ENCODE measurements at places on chromosomes 13 and 19.

GRCh38 chr13:28532388-28533124, 37.6 kb upstream of the FLT1 start:
- DNase-seq = no peak

- no peak for DNase-seq
Observed at GRCh38 chr13:22220151-22221135, 549.6 kb downstream of the FGF9 start.

DNA sequence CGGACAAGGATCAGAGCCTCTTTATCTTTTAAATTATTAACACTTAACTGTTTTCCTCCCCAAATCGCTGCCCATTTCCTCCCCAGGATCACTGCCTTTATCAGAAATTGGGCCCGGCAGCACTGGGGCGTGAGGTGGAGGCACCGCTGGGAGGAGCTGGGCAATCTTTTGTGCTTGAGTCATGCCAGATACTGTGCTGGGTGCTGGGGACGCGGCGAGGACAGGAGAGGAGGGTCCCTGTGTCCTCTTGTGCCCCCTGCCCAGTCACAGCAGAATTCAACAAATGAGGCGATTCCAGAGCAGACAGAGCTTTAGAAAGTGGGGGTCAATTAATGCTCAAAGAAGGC, 347.8 kb downstream of the ZNF536 start:
- DNase-seq = no peak

- DNase-seq = no peak
Observed at GRCh38 chr19:16594131-16594586, 21.9 kb upstream of the SLC35E1 start.

DNA sequence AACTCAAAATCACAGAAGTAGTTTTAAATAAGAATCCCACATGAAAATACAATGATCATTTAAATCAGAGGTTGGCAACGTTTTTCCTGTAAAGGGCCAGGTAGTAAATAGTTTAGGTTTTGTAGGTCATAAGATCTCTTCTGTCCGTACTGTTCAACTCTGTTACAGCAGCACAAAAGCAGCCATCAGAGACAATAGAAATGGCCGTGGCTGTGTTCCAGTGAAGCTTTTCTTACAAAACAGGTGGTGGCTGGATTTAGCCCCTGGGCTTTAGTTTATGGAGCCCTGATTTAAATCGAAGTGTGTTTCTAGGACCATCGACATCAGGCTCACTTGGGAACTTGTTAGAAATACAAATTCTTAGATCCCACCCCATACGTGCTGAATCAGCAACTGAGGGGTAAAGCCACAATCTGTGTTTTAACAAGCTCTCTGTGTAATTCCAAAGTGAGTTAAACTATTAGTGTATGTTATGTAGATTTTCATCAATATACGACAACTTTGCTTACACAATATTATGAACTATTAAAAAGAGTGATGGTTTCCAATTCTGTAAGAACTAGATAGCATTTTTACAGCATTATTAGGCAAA, 54.8 kb upstream of the MIR17HG start:
- no peak for DNase-seq

- DNase-seq = no peak
Observed at GRCh38 chr19:7852851-7853769, 21.1 kb downstream of the PRR36 start.

DNA sequence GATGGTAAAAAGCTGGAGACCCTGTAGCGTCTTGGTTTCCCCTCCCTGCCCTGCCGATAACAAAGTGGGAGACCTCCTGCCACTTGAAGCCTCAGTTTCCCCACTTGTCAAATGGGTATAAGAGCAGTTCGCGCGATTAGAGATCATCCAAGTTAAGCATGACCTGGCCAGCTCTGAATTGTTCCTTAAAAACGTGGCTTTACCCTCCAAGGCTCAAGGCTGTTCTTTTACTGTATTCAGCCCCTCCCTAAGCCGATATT, 421 bp downstream of the TNPO2 start:
- no peak for DNase-seq

DNA sequence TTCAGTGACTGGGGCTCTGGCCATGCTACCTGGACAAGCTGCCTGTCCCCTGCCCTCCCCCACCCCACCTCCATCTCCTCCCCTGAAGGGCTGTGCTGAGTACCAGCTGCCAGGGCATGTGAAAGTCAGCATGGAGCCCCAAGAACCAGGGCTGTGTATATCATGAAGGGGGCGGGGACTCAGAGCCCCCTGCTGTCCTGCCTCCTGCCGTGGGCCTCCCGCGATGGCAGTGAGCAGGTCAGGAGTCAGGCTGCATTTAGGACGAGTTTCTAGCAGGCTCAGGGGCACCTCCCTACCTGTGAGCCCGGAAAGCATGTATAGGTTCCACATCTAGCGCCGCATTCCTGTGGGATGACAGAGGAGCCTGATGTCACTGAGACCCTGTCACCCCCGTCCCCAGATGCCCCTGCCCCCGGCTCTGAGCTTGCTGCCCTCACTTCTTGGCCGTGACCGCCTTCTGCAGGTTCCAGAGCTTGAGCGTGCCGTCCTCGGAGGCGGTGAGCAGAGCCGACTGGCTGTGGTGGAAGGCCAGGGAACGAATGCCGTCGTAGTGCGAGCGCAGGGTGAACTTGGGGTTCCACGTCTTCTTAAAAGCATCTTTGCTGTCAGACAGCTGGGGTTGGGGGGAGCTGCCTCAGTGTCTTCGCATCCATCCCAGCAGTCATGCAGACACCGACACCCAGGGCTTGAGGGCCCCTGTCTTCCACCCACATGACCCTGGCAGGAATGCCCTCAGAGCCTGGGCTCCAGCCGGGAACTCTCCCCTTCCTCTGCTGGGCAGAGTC, 8.3 kb upstream of the PRKD2 start:
- DNase-seq = no peak

DNA sequence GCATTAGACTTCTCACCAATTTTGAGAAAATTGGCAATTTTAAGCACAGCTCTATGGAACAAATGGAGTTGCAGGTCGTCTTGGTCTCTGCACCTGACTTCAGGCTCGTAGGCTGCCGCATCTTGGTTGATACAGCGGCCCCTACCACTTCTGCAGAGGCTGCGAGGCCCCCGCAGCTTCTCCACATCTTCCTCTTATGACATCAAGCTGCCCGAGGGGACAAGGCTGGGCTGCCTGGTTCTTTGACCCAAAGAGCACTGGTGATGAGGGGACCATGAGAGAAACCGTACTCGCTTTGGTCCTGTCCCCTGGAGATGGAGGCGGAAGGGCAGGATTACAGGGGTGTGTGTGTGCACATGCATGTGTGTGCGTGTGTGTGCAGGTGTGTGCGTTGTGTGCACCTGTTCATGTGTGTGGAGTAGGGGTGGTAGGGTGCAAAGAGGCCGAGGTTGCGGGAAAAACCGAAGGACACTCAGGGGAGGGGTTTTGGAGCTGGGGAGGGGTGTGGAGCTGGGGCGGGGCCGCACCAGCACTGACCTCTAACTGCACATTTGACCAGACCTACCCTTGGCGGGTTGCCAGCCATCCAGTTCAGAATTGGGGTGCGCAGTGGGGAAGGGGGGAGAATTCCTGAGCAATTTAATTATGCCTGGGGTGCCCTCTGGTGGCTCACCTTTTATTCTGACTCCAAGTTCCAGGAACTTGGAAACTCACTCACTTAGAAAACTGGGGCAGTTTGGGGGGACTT, 65.1 kb upstream of the ARHGEF7 start:
- no peak for DNase-seq

DNA sequence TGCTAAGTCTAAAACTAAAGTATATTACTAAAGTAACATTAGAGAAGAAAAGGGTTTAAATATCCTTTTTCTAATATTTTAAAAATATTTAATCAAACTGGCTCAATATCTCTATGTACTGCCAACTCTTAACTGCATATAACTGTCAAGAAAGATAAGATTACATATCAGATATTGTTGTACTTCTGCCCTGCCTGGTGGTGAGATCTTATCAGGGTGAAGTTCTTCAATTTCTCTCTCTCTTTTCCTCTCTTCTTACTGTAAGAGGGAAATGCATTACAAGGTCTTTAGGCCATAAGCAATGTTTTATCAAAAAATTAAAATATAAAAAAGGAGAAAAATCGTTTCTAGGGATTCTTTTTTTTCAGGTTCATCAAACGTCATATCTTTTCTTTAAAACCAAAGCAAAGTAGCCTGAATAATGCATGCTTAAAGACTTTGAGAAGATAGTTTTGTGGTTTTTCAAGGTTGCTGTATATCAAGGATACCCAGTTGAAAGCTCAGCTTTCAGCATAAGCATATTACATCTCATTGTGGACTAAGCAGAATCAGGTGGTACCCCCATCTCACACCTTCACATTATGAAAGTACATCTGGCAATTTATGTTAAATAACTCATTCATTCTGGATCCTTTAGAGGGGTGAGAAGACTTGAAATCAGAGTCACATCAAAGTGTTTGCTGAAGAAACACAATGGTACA, 1625.7 kb upstream of the SLC10A2 start:
- no peak for DNase-seq

DNA sequence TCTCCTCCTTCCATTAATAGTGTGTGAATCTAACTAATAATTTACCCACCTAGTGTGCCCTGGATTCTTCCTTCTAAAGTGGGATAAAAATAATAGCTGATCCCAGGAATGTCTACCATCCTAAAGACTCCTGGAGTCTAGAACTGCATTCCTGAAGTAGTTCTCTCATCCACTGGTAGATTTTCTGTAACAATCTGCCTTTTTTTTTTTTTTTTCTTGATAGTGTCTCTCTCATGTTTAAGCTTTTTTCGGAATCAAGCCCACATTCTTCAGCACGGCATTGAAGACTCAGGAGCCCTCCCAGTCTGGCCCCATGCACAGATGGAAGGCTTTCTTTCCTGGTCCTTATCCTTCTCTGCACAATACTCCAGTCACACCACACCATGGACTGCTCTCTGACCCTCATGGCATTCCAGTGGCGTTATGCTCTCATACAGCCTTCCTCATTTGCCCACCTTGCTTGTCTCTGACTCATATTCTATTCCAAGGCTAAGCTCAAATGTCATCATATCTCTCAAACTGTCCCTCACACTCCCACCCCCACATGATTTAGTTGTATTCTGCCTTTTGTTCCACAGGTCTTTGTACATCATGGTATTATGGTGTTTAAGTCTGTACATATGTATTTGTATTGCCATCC, 68.7 kb upstream of the FRY start:
- DNase-seq = no peak

DNA sequence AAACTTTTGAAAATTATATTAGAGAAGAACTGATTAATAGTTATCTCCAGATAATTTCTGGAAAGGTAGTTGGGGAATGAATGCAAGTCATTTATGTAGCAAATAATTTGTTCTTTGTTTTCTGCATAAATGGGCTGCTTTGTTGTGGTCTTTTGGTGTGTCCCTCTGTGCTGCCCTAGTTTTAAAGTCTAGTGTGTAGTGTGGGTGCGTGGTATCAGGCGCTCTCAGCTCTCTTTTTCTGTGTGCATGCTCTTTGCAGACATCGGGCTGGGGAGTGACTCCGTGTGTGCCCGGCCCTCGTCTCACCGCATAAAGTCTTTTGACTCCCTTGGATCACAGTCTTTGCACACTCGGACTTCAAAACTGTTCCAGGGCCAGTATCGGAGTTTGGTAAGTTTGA, 94.5 kb downstream of the ARHGEF7 start:
- DNase-seq = no peak

GRCh38 chr19:48728911-48729664, 9.6 kb upstream of the MAMSTR start:
- DNase-seq = no peak

GRCh38 chr13:92103689-92104153, 705.3 kb downstream of the GPC5 start:
- DNase-seq = no peak

DNA sequence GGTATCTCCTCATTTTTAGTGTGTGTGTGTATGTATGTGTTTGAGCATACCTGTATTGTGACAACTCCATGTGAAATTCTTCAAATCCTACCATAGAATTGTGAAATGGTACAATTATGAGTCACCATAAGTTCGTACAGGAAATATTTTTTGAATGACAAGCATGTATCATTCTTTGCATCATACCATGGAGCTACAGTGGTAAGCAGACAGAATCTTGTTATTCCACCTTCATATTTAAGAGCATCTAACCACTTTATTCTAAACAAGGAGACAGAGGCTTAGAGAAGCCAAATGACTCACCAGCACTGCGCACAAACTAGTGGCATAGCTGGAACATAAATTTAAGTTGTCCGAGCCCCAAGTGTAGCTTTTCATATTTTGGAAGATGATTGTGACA, 4.5 kb upstream of the EPSTI1 start:
- peak; percentile 98 for DNase-seq

DNA sequence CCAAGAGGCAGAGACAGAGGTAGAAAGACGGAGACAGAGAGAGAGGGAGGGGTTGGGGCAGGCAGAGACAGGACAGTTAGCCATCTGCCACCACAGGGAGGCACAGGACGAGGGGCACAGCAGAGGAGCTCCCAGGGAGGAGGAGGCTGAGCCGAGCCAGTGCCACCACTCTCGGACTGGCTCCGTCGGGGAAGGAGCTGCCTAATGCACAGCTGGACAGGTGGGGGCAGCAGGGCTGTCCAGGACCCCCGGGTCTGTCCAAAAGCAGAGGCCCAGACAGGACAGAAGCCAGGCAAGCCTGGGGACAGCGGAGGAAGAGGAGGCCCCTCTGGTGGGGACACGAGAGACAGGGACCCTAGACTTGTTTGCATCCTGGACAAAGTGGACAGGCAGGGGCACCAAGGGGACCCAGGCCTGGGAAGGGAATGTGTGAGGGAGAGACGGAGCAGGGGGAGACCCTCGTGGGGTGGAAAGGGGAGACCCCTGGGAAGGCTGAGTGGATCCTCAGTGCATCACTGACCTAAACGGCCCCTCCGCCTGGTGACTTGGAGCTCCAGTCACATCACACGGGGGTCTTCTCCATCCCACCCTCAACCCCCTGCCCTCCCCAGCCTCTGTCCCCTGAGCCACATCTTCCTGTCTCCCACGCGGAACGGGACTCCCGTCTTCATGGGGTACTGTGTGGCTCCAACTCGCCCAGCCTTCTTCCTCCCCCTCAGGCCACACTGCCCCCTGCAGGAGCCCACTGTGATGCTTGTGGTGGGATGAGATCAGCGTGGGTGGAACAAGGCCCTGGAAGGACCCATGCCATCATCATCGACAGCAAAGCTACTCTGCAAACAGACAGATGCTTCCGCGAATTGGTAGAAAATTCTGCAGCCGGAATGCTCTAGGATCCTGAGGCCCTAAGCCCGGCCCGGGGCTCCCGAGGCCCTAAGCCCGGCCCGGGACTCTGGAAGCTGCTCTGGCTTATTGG, 915 bp downstream of the F10 start:
- no peak for DNase-seq

DNA sequence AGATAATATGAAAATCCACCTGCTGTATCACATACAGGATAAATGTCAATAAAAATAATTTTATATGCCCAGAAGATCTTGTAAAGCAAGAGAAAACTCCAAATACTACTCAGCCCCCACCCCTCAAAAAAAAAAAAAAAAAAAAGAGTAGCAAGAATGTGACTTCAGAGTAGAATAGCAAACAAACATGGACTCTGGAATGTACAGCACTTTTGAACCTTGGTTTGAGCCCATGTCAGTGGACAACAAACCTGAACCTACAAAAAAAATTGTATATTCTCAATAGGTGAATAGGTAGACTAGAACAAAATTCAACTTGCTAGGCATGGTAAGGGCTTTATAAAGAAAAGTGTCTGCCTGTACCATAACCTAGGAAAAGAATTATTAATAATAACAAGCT, 428.0 kb downstream of the SLITRK6 start:
- DNase-seq = no peak

All from AG04449 (cell line).